Activated CD4-positive, alpha-beta T cell treated with anti-CD3 and anti-CD28 coated beads for 24 hours (primary cell): ENCODE measurements at places on chromosomes 5 and 9.

- no peak for DNase-seq
Observed at GRCh38 chr5:68898951-68899471, 194.8 kb upstream of the SLC30A5 start.

DNA sequence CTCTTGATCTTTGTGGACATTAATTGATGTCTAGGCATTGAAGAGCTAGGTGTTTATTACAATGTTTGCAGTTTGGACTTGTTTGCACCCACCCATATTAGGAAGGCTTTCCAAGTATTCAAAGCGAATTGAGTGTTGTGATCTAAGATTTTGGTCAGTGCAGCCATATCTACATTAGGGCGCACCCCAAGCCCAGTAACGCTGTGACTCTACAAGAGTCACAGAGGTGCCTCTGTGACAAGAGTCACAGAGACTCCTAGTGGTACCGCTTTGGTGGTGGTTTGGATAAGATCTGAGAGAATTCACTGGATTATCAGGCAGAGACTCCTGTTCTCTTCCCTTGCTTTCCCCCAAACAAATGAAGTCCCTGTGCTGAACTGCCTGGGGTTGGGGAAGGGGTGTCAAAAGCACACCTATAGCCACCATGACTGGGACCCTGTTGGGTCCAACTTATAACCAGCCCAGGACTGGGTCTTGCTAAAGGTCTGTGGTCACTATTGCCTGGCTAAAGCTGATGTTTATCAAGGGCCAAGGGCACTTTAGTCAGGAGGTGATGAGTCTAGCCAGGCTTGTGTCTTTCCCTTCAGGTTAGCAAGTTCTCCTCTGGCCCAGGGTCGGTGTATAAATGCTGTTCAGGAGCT lies 114.1 kb upstream of the RIOK2 start:
- DNase-seq: no peak

- DNase-seq: no peak
Observed at GRCh38 chr5:159897786-159898393, 18.4 kb upstream of the ADRA1B start.

- DNase-seq: no peak
Observed at GRCh38 chr5:173963867-173964441, 25.0 kb upstream of the C5orf47 start.

- no peak for DNase-seq
Observed at GRCh38 chr9:5582835-5583195, 46.1 kb upstream of the RIC1 start.

DNA sequence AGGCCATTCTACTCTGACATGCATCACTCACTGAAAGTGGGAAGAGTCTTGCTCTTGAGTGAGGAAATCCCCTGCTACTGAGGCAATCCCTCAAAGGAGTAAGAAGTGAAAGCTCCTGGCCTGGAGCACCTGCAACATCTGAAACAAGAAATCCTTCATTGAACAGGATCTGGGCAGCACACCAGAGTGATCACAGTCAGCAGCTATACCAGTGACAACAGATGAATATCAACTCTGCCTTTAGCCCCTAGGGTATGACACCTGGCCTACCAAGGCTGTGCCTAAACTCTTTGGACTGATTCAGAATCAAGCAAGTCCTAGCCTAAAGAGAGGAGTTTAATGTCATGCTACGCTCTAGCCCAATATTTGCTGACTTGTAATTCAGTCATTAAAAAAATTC lies 156.2 kb upstream of the CCDC152 start:
- DNase-seq: no peak
